AG09309 (cell line): ENCODE measurements at places on chromosomes 5 and 9.

- DNase-seq = no peak
Observed at GRCh38 chr9:4020038-4020754, 279.7 kb downstream of the GLIS3 start.

DNA sequence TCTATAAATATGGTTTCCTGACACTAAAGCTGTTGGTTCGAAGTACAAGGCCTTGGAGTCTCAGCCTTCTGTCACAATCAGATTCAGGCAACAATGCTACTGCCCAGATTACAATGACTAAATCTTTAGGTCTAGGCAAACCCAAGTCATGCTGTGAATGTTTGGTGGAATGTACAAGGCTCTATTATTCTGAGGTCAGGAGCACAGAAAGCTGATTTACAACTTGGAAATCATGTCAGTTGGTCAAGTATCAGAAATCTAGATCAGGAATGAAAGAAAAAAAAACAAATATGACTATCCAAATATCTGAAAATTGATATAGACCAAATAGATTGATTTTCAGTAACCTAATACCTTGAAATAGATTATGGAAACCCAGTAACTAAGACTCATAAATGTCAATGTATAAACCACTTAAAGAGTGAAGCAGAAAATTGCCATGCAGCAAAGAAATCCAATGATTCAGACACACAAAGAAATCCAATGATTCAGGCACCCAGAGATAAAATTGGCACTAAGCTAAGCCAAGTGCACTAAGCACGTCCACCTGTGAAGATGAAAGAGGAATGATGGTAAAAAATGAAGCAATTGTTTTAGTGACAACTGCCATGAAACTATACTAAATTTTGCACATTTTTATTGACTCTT, 588.0 kb upstream of the TUSC1 start:
- no peak for DNase-seq

DNA sequence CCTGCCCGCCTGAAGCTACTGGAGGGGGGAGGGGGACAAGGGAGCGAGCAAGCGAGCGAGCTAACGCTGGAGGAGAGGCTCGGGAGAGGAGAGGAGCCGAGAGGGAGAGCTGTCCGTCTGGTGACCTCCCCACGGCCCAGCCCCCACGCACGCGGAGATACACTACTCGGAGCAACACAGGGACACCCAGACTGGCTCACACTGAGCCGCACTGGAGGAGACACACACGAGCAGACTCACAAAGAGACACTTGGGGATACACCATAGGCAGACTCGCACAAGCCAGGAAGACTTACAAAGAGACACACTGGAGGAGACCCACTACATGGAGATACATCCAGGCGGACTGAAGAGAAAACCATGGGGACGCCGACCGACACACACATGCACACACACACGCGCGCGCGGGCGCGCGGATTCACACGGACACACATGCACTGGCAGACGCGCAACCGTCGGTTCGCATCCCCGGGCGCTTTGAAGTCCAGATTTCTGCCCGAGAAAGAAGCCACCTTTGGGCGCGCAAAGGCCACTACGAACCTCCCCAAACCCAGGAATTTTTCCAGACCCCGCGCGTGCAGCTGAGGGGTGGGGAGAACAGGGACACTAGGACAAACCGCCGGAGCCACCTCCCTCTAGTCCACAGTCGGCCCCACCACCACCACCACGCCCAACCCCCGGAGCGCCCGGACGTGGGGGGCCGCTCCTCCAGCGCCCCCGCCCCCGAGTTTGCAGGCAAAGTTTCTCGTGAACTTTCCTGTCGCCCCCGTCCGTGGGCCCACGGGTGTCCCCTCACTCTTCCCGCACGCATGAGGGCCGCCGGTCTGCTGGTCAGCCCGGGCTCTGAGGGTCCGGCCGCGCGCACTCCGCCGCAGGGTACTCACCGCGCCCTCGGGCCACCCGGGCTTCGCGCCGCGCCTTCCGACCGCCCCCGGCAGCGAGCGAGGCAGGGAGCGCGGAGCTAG, 571 bp downstream of the CNTFR start:
- DNase-seq = no peak

DNA sequence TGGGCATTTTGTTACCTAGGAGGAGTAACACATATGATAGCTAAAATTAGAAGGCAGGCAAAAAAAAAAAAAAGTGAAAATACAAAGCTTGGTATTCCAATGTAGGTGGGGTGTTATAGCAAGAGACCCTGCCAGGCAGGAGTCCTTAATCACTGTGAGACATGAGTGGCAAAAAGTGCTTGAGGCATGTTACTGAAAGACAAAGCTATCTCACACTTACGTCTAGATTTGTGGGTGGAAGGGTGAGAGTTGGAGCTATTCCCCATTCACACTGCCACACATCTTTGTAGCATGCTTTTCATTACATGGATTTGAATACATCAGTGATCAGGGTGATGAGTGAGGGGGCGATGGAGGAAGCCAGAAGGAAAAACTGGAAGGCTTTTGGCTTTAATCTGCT, 2.6 kb upstream of the PLPPR1 start:
- no peak for DNase-seq

- DNase-seq = no peak
Observed at GRCh38 chr5:173625673-173626504, 9.4 kb upstream of the BOD1 start.

DNA sequence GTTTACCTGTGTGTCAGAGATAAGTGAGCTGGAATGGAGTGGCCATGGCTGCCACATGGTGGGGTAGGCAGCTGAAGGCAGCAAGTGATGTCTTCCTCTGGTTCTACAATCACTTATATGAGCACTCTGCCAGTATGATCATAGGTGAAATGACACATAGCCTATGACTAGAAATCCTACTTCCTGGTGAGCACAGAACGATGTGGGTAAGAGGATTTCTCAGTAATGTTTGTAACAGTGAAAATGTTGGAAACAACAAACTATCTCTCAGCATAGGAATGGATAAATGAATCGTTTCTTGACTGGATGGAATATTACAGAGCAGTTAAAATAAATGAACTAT, 187.0 kb upstream of the S1PR3 start:
- no peak for DNase-seq

DNA sequence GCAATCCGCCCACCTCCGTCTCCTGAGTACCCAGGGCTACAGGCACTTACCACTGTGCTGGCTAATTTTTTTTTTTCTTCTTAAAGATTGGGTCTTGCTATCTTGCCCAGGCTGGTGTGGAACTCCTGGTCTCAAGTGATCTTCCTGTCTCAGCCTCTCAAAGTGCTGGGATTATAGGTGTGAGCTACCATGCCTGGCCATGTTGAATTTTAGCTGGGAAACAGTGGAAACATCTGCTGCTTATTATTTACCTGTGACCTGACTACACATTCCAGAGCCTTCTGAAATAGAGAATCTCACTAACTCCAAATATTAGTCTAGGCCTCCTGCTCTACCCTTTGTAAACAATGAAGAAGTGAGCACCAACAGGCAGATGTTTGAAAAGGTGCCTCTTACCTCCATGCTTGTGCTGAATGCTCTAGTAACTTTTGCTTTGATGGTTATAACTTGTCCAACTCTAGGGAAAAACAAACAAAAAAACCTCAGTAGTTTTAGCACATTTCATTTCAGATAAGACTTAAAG, 22.5 kb downstream of the ACOT12 start:
- DNase-seq = no peak

GRCh38 chr5:26690511-26690910, 347.9 kb downstream of the CDH9 start:
- no peak for DNase-seq

- no peak for DNase-seq
Observed at GRCh38 chr9:114720086-114720676, 38.2 kb upstream of the TEX48 start.

GRCh38 chr5:673161-673830, 19.9 kb downstream of the TPPP start:
- no peak for DNase-seq
